CD4-positive, alpha-beta T cell treated with Interleukin-15 for 4 hours (primary cell): ENCODE measurements at places on chromosomes 2 and 18.

DNA sequence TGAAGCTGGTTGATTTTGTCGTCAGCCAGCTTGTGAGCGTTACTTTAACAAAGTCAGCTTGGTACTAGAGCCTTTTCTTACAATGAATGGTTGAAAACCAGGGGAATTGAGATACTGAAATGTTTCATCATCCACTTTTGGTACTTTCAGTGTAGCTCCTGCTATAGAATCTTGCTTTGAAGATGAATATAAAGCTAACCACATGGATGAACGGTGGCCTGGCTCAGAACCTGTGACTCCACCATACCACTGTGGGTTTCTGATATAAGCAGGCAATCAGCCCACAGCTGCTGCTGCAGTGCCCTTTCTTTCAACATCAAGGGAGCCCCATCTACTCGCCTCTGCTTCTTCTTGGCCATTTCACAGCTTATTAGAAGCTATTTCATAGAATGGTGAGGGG is 53.2 kb upstream of the GPR45 start:
- DNase-seq = no peak

DNA sequence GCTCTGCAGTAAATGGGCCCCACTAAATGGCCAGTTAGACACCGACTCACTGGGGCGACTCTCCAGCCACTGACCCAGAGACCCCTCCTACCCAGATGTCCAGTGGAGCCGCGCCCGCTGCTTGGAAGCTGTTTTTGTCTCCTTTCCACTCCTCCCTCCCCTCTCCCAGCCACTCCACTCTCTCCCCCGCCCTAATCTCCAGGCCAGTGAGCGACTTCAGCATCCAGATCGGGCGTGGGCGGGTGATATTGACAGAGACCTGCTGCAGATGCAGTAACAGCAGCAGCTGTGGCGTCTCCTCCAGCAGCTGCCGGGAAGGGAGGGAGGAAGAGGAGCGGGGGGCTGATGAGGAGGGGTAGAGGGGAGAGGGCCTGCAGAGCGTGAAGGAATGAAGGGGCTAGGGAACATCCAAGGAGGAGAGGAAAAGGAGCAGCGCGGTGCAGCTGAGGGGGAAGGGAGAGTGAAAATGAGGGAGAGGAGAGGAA is at the start of gene SCN7A:
TSS of gene SCN7A (minus strand) at position 110 of the 485 bp plus-strand sequence. CDS start 16,553 bp downstream, outside the sequence.
- DNase-seq = no peak

GRCh38 chr2:201953396-201953795 is 80.3 kb upstream of the FZD7 start:
- no peak for DNase-seq

GRCh38 chr2:120489023-120489422 is 143.1 kb downstream of the INHBB start:
- no peak for DNase-seq

DNA sequence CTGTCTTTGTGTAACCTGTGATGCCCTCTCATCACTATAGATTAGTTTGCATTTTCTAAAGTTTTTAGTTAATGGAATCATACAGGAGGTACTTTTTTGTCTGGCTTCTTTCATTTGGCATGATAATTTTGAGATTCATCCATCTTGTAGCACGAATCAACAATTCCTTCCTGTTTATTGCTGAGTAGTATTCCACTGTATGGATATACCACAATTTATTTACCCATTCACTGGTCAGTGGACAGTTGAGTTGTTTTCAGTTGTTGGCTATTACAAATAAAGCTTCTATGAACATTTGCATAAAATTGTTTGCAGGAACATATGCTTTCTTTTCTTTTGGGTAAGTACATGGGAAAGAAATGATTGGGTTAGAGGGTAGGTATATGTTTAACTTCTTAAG is 40.1 kb upstream of the ZNF396 start:
- no peak for DNase-seq

DNA sequence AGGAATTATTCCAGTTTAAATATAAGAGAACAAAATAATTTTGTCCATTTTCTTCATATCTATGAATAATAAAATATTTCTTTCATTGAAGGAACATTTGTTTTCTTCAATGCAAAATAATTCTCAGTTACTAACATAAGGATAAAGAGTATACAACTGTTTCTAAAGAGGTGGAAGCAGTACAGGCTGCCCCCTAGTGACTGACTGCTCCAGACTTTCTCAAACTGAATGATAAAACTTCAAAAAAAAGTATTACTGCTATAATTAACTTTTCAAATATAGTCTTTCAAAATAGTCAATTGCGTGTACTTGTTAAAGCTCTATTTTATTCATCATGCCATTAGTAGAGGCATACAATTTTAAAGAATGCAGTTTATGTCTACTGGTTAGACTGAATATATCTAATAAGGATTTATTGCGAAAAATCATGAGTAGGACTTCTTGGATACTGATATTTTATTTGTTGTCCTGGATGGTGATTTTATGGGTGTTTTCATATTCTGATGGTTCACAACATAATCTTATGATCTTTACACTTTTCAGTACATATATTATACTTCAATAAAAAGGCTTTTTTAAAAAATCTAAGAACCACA is 100.1 kb downstream of the WDPCP start:
- no peak for DNase-seq

DNA sequence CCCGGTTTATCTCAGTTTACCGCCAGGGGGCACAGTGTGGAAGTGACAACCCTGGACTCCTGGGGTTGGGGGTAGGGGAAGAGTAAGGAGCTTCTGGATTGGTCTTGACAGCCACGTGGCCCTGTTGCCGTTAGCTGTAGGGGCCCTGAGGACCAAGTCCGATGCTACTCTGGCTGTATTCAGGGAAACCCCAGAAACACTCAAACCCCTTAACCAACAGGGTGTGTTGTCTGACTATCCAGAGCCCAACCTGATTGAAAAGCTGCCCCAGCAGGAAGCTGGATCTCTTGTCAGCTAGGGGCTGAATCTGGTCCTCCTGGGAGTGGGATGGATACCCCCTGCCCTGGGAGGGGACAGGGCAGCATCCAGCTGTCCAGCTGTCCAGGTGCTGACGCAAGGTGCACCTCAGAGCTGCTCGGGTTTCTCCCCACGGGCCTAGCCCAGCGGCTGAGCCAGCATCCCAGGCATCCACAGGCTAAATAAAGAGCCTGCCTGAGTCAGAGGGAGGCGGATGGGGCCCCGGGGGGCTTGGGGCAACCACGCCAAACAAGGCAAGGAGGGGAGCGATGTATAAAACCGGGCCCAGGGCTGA is 3.1 kb upstream of the GMPPA start:
- peak; percentile 54 for DNase-seq

DNA sequence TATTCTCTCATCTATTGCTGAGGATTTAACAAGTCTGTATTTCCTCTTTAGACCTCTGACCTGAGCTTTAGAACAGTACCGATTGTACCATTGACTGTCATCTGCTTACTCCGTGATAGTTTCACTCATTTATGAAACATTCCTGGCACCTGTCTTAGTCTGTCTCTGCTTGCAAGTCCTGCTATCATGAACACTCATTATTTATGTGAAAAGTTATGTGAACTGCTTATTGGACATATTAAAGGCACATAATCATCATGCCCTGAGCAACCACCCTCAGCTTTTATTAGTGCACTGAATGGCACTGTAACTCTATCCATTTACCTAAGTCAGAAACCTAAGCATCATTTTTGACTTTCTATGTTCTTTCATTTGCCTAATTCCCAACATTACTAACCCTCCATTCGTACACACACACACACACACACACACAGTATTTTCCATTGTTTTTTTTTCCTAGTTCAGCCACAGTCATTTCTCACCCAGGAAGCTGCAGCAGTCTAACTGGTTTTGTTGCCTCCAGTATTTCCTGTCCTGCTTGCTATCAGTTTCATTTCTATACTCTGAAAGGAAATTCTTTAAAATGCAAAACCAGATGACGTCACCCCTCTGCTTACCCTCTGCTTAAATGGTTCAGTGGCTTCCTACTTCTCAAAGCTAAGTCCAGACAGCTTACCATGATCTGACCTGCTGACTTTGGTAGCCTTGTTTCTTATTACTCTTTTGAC is 146.1 kb downstream of the HAUS1 start:
- DNase-seq = peak; percentile 77

DNA sequence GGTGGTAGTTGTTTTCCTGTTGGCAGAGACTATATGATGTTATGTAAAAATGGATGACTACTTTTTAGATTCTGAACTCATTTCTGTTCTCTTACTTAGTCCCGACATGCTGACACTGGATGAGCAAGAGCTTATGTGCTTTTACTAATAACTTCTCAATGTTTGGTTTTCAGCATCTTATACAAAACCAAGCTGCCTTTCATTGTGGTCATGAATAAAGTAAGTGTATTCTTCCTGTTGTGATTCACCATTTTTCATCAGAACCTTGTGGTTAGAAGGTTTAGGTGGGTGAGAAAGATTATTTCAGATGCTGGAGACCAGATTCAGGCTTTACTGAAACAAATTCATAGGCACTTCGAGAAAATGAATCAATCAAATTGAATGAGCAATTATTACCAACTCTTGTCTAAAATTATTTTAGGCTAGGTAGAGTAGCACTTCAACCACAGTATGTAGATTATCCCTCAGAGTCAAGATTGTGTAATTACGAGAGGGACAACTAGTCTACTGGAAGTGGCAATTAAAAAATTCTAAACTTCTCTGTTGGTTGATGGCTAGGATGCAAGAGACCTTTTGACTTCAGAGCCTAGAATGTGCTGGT is 9.3 kb downstream of the GPN1 start:
- DNase-seq = peak; percentile 52

DNA sequence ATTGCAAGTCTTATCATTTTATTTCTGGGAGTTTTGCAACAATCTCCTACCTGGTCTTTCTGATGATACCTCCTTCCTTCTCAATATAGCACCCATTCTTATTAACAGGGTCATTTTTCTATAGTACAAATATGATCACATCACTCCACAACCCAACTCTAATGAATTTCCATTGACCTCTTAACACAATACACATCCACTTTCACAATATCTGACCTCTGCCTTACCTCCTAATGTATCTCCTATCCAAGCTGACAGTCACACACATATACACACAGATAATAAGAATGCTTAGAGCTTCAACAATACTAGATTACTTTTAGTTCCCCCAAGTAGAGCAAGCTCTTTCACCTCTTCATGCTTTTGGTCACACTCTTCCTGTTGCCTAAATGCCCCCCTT is 40.9 kb downstream of the EVA1A start:
- no peak for DNase-seq

DNA sequence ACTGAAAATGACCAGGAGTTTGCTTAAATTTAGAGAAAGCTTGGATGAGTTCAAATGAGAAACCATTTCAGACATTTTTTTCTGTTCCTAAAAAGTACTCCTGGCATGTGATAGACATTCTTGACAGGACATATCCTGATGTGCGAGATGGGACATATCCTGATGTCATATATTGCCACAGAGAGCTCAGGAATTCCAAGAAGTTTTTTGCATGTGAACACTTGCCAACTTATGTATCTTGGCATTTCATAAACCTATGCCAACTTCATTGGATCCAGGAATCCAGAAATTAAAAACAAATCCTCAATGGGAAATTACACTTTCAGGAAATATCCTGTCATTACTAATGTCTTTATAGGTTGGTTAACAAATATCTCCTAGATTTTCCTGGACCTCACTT is 2.9 kb upstream of the SERPINB3 start:
- no peak for DNase-seq

DNA sequence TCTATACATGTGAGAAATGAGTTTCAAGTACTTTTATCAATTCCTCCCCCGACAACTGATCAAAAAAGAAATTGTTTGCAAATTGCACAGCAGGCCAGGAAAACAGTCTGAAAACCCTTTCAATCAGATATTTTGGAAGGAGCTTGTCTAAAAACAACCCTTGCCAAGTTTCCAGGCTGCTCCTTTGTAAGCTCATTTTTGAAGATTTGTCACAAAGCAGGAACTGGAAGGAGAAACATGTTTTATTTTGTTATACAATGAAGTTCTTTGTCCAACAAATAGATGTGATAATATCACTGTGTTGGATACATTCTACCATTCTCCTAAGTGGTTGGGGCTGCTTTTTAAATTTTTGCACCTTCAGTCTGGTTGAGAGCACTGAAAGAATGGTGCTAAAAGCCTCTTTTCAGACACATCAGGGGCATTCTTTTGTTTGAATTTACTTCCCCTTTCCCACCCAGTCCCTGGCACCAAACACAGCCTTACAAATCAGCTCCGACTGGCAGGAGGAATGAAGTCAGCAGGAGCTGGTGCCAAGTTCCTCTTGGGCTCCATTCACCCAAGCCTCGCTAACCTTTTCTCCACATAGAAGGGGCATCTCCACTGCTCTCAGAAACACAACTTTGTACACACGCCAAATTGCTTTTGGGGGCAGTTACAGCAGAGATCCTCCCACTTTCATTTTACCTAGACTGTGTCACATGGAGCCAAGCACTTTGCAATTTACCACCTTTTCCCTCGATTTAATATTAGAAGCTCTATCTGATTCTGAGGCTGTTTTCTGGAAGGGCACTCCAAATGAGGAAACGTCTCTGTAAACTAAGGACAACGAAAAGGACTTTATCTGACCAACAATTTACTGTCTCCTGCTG is 88.0 kb downstream of the C1D start:
- DNase-seq = no peak

GRCh38 chr2:183666031-183666430 is 541.8 kb downstream of the NUP35 start:
- DNase-seq = no peak

- no peak for DNase-seq
Measured at GRCh38 chr2:108884619-108885018, 98.0 kb downstream of the CCDC138 start.

GRCh38 chr2:43790147-43790546 is 16.3 kb downstream of the DYNC2LI1 start:
- DNase-seq = no peak

- peak; percentile 54 for DNase-seq
Measured at GRCh38 chr2:172442072-172442895, 14.9 kb downstream of the ITGA6 start.

GRCh38 chr2:190150413-190150812 is 87.9 kb upstream of the MSTN start:
- no peak for DNase-seq

GRCh38 chr2:221245772-221246171 is 326.3 kb downstream of the EPHA4 start:
- DNase-seq = no peak

GRCh38 chr2:134304394-134305108 is 50.7 kb downstream of the MGAT5 start:
- no peak for DNase-seq

DNA sequence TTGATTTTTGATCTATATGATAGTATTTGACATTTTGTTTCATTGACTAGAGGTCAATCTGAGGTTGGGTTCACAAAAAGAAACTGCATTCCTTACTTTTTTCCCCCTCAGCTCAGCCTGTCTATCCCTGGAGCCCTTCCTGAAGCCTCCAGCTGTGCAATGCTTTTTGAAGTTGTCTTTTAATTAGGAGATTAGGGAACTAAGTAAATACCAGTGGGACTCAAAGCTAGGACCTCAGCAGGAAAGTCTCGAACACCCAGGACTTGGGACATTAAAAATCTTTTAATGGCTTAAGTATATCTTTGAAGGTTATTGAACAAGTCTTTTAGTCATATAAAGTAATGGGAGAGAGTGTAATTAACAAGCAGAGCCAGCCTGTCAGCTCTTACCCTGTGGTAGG is 220.2 kb downstream of the PDE11A start:
- DNase-seq = no peak

GRCh38 chr2:164792316-164793170 is 49.1 kb downstream of the COBLL1 start:
- no peak for DNase-seq
